ENCODE measurements at places on chromosomes 5 and 9.

- DNase-seq = no peak
These were observed 8.3 kb upstream of the PTBP3 start for GRCh38 chr9:112341730-112342129.

DNA sequence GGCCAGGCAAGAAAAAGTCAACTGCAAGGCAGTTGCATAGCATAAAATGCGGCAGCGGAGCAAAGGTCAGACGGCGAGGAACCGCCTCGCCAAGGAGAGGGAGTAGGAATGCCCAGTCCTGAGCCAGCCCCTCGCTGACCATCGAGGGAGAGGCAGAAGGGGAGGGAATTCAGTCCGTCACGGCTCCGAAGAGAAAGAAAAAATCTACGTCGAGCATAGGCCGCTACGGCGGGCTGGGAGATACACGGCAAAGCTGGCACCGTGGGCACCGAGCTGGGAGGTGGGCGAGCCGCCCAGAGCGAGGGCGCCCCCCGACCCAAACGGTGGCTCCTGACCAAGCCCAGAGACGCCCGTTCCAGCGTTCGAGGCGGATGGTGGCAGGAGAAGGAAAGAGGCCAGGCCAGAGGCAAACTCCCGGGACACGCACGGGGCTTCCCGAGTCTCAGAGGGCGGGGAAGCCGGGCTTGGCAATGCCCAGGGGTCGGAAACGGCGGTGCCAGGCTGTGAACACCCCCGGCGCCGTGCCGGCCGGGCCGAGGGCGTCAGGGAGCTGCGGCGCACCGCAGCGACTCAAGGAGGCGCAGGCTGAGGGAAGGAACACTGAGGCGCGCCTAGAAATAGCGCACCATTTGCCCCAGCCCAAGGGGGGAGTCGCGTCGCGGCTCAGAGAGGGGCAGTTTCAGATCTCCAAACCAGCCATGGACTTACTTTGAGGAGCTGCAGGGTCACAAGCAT, 518 bp downstream of the SPRY4 start:
- DNase-seq = no peak

- DNase-seq = no peak
These were observed 182.3 kb downstream of the CFAP90 start for GRCh38 chr5:7668627-7669026.

DNA sequence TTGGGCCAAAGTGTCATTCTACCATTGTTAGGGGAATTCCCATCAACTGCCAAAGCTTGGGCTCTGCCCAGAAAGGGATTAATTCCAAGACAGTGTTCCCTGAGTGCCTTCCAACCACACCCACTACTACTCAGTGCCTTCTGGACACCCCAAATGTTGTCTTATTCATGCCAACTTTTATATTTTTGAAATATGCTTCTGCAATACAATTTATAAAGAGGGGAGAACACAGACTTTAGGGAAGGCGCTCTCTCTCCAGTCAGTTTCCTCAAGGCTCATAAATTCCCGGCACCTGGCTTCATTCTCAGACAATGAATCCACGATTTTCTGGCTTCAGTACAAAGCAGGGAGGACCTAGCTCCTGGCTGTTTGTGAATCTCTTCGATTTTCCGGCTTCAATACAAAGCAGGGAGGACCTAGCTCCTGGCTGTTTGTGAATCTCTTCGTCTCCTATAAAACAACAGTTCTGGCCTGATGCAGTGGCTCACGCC, 120.1 kb upstream of the MYO10 start:
- DNase-seq = no peak

- DNase-seq = no peak
These were observed 482.8 kb upstream of the ARRDC3 start for GRCh38 chr5:91865915-91866314.
